OCI-M1 (cell line): ENCODE measurements at places on chromosomes 7 and 10.

DNA sequence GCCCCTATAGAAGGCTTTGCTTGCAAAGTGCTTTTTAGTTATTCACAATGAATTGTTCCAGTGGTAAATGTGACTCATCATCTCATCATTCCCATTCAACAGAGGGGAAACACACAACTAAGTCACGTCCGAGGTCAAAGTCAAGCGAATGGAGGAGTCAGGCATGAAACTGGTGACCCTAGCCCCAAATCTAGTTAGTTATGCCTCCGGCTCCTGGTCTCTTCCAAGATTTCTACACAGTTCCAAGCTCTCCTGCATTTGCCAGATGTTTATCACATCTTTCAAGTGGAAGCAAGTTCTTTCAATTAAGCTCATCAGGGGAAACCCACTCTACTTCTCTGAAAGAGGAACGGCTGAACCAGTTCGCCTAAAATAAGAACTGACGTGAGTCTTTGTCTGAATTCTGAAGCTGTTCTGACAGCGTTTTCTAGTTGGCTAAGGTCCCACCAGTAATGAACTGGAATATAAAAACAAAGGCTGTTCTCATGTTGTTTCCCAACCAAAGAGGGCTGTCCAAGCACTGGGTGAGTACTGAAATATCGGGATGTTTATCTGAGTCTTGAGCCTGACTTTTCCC is 140.9 kb upstream of the NRBF2 start:
- no peak for DNase-seq

DNA sequence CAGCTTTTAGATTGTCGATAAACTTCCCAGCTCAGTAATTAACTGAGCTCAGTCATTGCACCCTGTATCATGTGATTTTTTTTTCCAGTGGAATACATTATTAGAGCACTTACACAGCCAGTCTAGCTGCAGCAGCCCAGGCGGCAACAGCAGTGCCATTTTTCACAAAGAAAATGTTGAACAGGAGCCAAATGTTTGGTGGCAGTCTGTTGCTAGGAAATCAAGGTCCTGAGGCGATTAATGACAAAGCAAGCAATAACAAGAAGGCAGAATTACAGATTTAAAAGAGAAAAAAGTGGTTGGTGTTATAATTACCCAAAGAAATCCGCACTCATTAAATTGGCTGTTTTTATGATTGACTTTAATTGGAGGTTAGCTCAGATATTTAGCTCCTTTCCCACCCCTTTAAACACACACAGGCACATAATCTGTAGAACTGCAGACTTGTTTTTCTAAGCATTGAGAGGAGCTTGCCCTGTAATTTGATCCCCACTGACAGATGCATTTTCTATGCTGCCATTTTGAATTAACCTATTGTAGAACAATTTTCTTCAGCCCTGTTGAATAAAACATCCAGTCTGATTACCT is 267.4 kb downstream of the ADK start:
- DNase-seq = peak; percentile 15

GRCh38 chr10:123934846-123935245 is 43.2 kb upstream of the CPXM2 start:
- no peak for DNase-seq

DNA sequence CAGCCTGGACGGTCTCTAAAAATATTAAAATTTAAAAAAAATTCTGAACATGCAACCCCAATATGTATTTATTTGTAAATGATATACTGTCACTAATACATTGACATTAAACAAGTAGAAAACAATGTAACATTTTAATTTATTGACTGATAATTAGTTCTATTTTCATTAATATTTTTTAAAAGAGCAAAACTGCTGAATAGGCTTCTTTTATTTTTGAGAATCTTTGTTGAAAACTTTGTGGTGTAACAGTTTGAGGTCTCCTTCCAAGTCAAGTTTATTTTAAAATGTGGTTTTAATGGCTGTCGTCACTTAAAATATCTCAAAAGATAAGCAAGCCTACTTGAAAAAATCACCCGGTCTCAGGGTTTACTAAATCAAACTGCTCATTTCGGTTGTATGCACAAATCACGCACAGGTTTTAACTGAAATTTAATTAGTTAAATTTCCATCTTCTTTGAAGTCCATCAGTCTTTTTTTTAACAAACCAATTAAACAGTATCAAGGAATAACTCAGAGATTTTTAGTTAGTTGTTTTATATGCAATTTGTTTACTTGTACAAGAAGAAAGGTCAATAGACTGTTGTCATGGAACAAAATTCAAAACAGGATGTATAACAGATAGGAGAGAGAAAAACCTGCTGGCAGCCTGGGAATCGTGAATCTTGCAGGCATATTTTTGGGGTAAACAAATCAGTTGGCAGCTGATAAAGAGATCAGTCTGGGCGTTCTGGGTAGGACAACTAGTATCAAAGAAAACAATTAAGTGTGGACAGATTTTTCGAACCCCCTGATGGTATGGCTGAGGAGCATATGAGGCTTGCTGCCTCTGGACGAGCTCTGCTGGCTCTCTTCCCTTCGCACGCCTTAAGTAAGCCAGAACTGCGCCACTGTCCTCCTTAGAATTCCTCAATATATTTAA is 9.7 kb upstream of the EDRF1 start:
- DNase-seq = no peak

GRCh38 chr7:94303695-94304094 is 91.0 kb upstream of the COL1A2 start:
- DNase-seq = no peak

GRCh38 chr10:67861750-67862432 is 22.6 kb upstream of the SIRT1 start:
- DNase-seq = peak; percentile 33

GRCh38 chr7:44595934-44596635 is 10.3 kb upstream of the OGDH start:
- DNase-seq = no peak

DNA sequence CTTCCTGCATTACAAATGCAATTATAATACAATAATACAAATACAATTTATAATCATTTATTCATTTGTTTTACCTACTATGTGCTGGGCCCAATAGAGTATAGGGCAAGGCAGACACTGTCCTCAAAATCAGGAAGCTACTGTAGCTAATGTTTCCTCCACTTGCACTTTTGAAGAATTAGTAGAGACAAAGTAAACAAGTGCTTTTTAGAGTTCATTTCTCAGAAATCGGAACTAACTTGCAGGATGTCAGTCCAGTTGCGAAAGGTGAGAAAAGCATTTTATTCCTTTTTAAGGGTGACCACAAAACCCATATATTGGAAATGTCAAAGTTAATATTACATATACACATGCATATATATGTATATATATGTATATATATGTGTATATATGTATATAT is 14.2 kb downstream of the ADRB1 start:
- no peak for DNase-seq

DNA sequence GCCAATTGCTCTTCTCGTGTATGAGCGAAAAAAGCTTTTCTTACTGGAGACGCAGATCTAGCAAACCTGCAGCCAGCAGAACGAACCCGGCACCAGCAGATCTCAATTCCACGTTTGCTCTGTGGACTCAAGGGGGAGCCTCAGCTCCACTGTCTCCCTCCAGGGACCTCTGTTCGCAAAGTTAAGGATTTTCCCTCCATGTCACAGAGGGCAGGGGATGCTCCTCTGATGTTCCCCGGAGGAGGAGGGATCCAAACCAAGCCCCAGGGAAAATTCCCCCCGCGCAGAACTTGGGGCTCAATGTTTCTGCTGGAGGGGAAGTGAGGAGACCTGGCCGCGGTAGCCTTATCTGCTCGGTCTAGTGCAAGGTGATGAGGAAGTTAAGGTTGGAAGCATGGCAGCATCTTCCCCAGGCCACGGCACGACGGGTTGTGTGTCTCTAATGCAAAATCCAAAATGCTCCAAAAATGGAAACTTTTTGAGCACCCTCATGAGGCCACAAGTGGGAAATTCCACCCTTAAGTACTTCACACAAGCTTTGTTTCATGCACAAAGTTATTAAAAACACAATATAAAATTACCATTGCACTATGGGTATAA is 9.0 kb downstream of the IQCE start:
- no peak for DNase-seq

GRCh38 chr7:52831321-52831720 is 204.1 kb upstream of the POM121L12 start:
- DNase-seq = no peak

DNA sequence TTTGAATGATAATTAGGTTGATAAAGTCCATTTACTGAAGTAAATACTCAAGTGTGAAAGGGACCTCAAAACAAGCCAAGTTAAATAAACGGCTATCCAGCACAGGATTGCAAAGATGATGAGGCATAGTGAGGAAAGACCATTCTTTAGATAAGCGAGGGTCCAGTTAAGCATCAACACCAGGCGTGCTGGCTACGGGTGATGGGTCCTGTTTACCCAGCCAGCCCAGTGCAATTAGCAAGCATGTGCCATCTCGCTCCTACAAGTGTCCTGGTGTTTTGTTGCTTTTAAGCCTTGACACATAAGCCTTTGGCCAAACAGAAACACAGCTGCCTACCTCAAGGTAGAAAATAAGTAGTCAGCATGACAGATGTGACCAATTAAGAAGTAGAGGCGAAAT is 7.1 kb downstream of the NEBL start:
- no peak for DNase-seq

DNA sequence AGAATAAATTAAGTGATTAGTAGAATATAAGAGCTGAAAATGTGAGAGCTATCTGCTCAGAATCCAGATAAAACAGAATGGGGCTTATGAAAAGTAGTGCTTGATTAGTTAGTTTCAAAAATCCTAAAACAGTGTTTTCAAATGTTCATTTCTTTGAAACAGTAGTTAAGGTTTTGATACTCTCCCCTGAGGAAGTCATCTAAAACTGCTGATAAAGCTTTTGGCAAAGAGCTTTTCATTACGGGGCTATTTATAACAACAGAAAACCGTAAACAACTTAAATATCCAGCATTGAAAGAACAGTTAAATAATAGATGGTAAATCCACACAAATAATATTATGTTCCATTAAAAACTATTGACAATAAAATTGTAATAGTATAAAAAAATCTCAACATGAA is 77.5 kb downstream of the NPSR1 start:
- DNase-seq = no peak

GRCh38 chr10:93718937-93719725 is 16.7 kb upstream of the FRA10AC1 start:
- peak; percentile 68 for DNase-seq

- no peak for DNase-seq
Measured at GRCh38 chr7:78688376-78688775, 765.1 kb downstream of the MAGI2 start.

GRCh38 chr7:46319841-46320240 is 398.8 kb upstream of the IGFBP3 start:
- peak; percentile 1 for DNase-seq

DNA sequence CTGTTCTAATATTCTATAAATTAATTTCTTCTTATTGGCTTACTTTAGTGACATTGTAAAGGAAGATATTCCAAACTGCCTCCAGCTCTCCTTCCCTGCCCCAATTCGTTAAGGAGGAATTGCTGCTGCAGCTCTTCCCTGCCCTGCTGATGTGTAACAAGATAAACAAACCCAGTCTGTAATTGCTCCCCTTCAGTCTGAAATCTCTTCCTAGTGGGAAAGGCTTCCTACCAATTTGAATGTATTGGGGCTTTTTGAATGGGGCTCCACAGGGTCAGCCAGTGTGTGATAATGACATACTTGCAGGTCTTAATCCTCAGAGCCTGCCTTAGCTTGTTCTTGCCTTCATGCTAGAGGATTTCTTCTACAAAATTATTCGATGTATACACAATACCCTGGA is 849.9 kb upstream of the GHITM start:
- no peak for DNase-seq

DNA sequence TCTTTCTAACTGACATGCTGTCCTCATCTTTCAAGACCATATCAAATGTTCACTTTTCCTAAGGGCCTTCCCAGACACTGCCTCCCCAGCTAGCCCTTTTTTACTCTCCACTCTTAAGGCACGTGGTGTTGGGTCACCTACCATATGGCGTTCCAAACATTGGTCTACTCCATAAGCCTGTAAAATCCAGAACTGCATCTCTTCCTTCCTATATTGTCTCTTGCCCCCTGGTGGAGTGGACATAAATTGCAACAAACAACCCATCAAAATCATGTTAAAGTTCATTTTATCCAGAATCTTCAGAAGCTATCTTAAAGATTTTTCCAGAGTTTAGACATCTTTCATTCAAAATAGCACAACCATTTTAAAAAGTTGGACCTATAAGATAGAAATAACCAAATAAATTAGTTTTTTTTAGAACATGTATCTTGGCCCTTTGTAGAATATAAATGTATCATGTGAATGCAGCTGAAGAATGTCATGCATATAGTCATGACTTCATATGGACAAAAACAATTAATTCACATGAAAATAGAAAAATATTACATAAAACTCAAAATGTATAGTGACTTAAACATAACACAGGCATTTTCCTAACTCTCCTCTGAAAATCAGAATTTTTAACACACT is 180.6 kb upstream of the CHRM2 start:
- peak; percentile 42 for DNase-seq

DNA sequence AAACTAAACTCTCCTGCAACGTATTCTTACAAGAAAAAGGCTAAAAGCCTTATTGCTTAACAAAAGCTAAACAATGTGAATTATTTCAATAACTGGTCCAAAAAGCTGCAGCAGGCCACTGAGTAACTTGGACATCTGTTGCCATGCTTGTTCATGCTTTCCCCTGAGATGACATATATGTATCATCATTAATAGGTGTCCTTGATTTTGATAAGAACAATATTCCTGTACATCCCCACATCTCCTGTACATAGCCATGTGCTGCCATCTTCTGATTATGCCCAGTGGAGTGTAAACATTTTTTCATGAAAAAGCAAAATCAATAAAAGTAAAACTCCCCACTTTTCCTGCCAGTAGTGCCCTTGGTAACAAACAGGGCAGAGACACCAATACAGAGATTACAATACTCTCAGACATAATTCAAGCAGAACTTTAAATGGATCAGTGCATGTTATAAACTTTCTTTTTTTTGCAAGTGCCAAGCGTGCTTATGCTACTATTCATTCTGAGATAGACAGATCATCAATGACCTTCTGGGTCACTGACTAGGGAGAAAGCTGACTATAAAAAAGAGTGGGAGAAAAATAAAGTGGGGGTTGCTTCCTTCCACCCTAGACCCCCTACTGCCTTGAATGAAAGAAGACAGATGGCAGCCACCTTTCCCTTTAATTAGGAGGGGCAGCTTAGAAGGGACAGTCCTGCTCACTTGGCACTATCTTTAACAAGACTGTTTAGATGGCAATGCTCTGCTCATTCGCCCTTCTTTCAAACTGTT is 205.5 kb upstream of the KLF14 start:
- no peak for DNase-seq

DNA sequence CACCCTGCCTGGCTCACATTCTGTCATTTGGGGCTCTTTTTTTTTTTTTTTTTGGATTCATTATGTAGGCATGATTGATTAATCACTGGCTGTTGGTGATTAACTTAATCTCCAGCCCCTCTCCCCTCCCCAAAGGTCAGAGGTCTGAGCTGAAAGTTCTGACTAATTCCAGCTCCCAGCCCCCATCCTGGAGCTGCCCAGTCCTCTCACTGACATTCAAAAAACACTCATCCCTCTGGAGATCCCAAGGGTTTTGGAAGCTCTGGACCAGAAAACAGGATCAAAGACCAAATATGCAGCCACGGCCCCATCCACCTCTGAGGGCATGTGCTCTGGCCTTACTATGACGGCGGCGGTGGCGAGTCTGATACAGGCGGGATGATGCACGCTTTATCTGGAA is 53.8 kb downstream of the RBM17 start:
- no peak for DNase-seq
